Pancreas (tissue), 10 donors: ENCODE measurements at places on chromosomes 12 and 14. TPM values are rescaled to one million over a fixed set of nuclear protein-coding genes. Genes with fewer than 3 reads are reported as not detected.

DNA sequence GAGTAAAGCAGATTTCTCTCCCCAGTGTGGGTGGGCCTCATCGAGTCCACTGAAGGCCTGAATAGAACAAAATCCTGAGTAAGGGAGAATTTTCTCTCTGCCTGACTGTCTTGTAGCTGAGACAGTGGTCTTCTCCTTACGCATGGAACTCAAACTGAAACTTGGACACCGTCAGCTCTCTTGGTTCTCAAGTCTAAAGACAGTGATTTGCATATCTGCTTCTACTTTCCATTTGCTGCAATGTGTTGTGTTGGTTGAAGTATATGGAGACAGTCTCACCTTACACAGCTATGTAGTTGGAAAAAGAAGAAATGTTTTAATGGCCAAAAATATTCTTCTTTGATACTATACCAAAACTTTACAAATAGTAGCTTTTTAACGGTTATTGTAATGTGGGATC, 160.2 kb upstream of the LMNTD1 start:
- DNase-seq: no peak

Gene C12orf54
- total RNA-seq: not detected

GRCh38 chr14:92600318-92601053, 86.9 kb downstream of the RIN3 start:
- no peak for DNase-seq

DNA sequence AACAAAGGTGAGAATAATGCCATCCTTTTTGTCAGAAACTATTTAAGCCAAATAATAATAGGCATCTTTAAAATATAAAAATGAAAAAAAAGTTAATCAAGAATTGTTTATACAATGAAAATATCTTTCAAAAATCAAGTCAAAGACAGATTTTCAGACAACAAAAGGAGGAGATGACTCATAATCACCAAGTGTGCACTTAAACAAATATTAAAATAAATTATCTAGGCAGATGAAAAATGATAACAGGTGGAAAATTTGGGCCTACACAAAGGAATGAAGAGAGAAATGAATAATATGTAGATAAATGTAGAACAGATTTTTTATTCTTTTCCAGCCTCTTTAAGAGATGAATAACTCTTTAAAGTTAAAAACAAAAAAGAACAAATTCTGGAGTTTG, 250.0 kb upstream of the PLEKHG7 start:
- no peak for DNase-seq

- DNase-seq: no peak
Observed at GRCh38 chr12:132415327-132416120, 74.4 kb upstream of the FBRSL1 start.

GRCh38 chr12:71159264-71159663, 1.5 kb upstream of the TSPAN8 start:
- DNase-seq: no peak
